Activated CD4-positive, alpha-beta T cell treated with anti-CD3 and anti-CD28 coated beads for 24 hours (primary cell): ENCODE measurements at places on chromosomes 13 and 19.

- DNase-seq: no peak
These were observed 46.9 kb downstream of the ITGBL1 start for GRCh38 chr13:101499406-101499805.

DNA sequence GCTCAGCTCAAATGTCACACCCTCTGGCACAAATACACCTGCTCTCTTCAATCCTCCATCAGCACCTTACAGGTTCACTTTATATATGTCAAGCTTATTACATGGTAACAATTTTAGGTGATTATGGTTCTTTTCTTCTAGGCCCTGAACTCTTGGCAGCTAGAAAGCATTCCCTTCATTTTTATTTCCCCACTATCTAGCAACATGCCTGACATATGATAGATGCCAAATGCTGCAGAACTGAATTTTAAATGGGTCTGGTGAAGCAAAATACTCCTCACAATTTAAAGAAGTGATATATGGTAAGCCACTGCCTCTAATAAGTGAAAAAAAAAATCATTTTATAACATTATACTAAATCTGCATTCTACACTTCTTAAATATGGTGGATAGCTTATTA, 95.2 kb downstream of the USP12 start:
- no peak for DNase-seq

DNA sequence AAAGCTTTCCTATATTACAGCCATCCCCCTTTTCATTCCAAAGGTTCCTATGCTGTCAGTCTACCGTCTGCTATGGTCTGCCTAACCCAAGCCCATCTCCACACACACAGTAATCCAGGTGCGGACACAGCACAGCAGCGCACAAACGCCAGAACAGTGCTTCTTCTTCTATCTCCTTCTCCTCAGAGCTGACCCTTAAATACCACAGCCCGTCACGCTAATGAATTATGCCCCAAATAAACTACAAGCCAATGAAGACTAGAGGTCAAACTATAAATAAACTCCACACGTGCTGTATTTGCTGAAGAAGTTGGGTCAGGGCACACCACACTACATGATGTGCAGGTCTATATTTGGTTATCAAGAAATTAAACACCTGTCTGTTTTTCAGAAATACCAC, 71.8 kb downstream of the TBC1D4 start:
- DNase-seq: no peak

DNA sequence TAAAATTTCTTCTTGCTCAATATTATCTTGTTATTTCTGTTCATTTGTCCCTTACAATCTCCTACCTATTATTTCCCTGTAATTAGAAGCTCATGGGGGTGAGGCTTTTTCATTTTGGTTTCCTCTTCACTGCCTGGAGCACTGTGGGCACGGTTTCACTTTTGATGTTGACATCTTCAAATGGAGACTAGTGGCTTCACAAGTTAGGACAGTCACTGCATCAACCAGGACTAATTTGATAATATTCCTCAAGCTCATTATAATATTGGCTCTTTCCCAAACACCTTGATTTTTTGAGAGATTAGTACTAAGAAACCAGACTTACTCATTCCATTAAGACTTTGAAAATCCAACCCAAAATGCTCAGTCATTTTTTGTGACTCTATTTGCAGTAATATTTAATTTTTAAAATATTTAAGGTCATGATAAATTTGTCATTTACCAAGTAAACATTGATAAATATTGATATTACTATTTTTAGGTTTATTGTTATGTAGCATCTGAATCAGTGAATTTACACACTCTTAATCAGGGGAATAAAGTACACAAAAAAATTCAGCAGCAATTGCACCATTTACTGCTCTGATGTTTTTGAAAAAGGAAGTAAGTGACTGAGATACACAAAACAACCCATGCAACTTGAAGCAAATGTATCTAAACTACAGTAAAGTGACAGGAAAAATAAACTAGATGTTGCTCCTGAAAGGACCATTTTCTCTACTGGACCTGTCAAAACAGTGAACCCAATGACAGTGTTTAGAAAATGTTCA, 28.8 kb upstream of the RCBTB2 start:
- no peak for DNase-seq

- no peak for DNase-seq
These were observed 1187.0 kb upstream of the SLC10A2 start for GRCh38 chr13:104253063-104253680.
